ENCODE measurements at places on chromosomes 13 and 19.

GRCh38 chr19:34960103-34960805, 3.8 kb downstream of the ZNF792 start:
- DNase-seq = no peak

DNA sequence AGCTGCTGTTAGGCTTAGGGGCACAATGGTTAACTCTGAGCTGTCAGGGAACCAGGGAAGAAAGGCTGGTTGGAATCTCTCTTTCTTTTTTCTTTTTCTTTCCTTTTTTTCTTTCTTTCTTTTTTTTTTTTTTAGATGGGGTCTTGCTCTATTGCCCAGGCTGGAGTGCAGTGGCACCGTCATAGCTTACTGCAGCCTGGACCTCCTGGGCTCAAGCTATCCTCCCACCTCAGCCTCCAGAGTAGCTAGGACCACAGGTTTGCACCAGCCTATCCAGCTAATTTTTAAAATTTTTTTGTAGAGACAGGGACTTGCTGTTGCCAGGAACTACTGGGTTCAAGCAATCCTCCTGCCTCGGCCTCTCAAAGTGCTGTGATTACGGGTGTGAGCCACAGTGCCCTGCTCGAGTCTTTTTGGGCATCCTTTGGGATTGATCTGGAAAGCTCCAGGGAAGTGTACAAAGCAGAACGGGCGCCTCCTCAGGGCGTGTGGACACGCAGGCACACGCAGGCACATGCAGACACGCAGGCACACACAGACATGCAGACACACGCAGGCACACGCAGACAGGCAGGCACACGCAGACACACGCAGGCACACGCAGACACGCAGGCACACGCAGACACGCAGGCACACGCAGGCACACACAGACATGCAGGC, 99.2 kb downstream of the GADD45B start:
- DNase-seq = no peak

- peak; percentile 68 for DNase-seq
Measured at GRCh38 chr19:8571006-8571411, 6.2 kb downstream of the MYO1F start.

DNA sequence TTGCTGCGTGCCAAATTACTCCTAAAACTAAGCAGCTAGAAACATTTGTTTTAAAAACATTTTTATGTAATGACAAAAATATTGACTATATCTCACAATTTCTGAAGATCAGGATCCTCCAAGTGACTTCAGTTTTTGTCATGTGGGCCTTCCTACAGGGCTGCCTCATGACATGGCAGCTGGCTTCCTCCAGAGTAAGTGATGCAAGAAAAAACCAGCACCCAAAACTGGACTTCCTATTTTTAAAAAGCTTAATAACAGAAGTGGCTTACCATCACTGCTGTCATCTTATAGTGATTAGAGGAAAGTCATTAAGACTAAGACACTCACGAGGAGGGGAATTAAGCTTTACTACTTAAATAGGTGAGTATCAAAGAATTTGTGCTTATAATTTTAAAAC, 681.7 kb downstream of the PCDH17 start:
- DNase-seq = no peak

DNA sequence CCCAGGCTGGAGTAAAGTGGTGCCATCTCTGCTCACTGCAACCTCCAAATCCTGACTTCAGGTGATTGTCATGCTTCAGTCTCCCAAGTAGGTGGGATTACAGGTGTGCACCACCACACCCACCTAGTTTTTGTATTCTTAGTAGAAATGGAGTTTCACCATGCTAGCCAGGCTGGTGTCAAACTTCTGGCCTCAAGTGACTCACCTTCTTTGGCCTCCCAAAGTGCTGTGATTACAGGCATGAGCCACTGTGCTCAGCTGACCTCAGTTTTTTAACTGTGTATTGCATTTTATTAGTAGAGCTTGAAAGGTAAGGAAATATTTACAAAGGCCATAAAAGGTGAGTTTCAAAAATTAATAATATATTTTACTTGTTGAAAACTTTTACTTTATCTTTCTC, 2.3 kb downstream of the ZNF726 start:
- DNase-seq = no peak

GRCh38 chr13:54758795-54759194, 1730.2 kb downstream of the OLFM4 start:
- no peak for DNase-seq

DNA sequence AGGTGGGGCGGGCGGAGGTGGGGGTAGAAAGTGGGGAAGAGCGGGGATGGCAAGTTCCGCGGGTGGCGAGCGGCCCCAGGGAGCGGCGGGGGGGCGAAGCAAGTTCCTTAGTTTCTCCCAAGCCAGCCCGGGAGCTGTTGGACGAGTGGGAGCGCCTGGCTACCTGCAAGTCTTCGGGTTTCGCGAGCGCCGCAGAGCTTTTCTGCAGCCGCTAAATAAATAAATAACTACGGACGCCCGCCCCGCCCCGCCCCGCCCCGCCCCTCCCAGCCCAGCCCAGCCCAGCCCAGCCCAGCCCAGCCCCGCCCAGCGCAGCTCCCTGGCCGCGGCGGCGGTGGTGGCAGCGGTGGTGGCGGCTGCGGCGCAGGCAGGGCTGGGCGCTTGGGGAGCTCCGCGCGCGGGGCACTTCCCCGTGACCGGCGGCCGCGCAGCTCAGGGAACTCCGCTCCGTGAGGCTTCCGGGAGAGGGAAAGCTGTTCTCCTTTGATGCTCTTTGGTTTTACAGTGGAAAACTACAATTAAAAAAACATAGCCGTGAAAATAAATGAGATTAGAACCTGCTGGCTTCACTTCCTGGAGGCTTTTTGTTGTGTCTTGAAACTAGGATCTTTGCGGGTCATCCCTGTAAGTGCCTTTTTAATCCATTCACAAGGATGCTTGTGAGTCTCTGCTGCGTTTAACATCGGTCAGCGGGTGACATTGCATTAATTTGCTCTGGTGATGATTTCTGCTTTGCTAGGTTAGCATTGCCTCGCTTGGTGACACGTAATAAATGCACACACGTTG, at the start of gene UBE2L5:
UBE2L5 (plus strand) TSS at position 440 of the 786 bp plus-strand sequence. CDS start 5,498 bp downstream, outside the sequence.
- peak; percentile 93 for DNase-seq

DNA sequence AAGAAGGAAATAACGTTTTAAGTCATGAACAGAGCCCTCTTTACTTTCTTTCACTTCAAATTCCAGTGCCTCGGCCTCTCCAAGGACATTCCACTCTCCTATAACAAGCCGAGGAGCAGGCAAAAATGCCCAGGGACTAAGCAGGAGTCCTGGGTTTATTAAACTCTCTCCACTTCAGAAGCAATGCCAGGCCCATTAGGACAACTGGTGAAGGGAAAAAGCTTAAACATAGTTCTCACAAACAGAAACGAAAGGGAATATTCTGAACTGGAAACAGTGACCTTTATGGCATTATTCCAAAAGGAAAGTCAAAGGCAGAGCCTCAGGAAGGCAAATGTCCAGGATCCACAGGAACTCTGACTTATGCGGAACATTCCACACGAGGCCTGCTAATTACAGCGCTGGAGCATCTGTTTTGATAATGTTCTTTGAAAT, 30.9 kb upstream of the MED4 start:
- DNase-seq = no peak

- no peak for DNase-seq
Measured at GRCh38 chr19:32869369-32869965, at the start of gene SLC7A9. Gene SLC7A9, minus strand, starts transcription at chr19:32869767. Its CDS starts 1,233 bp downstream, at chr19:32868534.

DNA sequence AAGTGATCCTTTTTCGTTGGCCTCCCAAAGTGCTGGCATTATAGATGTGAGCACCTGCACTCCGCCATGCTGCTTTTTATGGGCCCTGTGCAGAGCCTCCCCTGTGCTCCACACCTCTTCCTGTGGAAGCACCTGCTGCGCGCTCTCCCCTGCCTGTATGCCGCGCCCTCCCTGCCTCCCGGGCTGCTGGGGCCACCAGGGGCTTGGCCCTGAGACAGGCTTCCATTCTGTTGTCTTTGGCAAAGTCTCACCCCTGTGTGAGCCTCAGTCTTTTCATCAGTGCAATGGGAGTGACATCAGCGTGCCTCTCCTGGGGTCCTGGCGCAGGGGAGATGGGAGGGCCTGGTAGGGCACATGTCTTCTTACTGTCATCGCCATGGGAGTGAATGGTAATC, 1.3 kb downstream of the FAM174C start:
- DNase-seq = no peak

DNA sequence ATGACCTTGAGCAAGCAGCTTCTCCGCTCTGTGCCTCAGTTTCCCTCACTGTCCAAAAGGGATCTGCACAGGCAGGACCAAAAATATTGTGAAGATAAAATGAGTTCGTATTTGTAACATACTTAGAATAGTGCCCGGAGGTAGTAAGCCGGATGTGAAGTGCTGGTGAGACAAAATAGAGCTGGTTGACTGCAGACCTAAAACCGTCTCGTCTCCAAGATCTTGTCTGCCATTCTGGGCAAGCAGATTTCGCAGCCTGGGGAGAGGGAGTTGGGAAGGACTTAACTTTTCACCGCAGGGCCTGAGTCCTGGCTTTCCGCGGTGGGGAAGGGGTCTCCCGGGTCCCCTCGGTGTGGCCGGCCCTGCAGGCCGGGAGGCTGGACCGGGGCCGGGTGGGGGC, 8.2 kb upstream of the BBC3 start:
- DNase-seq = no peak

GRCh38 chr19:38389957-38390924, 1.7 kb downstream of the SPRED3 start:
- DNase-seq = no peak

DNA sequence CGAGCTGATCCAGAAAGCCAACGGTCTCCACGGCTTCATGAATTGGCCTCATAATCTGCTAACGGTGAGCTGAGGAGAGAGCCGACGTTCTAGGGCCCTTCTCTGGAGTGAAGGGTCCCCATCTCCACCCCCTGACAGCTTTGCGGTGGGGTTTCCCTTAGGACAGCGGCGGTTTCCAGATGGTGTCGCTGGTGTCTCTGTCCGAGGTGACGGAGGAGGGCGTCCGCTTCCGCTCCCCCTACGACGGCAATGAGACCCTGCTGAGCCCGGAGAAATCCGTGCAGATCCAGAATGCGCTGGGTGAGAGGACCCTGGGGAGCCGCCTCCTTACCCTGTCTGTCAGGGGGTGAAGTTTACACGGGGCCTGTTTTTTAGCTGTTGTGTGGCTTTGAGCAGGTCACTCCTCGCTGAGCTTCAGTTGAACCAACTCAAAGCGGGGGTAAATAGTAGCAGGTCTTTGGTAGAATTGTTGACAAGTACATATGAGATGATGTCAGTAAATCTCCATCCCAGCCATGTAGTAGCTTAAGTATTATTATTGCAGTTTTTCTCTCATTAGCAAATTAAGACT, 801 bp downstream of the QTRT1 start:
- DNase-seq = no peak

GRCh38 chr13:100725472-100725871, 50.9 kb upstream of the TMTC4 start:
- DNase-seq = no peak

GRCh38 chr13:75467040-75467728, 14.8 kb downstream of the TBC1D4 start:
- no peak for DNase-seq

DNA sequence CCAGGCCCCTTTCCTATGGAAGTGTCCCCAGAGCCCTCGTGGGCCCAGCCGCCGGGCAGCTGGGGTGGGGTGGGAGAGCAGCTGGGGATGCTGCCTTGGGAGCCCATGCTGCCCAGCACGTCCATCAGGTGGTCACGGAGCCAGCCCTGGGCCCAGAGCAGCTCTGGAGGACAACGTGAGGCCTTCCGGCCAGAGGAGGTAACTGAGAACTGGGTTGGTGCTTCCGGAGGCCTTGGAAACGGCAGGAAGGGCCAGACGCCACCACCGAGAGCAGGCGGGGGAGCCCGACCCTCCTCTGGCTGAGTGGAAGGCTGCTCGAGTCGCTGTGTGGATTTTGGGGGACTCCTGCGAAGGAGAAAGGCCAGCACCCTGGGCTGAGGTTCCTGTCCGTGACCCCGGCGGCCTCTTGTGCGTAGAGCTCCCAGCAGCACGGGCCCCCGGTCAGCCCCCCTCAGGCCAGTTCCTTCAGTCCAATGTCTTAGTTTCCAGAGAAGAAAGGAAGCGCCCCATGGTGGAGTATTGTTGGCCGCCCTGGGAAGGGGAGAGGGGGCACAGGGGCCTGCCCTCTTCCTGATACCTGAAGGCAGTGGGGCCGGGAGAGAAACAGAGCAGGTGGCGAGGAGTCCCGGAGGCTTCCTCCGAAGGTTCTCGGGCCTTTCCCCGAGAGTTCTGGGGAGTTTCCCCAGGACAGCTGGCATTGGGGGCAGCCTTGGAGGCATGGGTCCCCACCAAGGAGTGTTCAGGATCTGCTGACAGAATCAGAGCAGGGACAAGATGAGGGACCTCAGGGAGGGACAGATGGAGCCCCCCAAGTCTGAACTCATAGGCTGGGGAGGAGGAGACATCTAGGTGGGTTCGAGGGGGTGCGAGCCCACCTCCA, 68.8 kb downstream of the MLLT1 start:
- DNase-seq = peak; percentile 37

- no peak for DNase-seq
Measured at GRCh38 chr19:15782211-15782610, 5.2 kb upstream of the OR10H5 start.

- DNase-seq = no peak
Measured at GRCh38 chr19:50957587-50957986, 4.7 kb upstream of the KLK5 start.

- DNase-seq = no peak
Measured at GRCh38 chr13:46507981-46508380, 45.0 kb upstream of the LRCH1 start.

DNA sequence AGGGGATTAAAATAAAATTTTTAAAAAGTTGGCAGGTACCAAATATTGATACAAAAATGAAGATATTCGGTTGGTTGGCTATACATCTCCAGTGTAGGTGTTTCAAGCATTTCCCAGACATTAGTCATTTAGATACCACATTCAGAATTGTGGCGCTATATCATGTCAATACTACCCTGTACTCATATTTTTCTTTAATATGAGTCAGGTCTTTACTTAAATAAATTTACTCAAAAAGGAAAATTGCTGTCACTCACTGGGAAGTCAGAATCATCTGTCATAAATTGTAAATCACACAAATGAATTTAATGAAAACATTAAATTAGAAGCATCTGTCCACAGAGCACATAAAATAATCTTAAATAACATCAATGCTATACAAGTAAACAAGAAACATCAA, 134.2 kb downstream of the TSHZ3 start:
- DNase-seq = no peak

GRCh38 chr19:53915000-53915399, 5.9 kb downstream of the CACNG7 start:
- DNase-seq = no peak

DNA sequence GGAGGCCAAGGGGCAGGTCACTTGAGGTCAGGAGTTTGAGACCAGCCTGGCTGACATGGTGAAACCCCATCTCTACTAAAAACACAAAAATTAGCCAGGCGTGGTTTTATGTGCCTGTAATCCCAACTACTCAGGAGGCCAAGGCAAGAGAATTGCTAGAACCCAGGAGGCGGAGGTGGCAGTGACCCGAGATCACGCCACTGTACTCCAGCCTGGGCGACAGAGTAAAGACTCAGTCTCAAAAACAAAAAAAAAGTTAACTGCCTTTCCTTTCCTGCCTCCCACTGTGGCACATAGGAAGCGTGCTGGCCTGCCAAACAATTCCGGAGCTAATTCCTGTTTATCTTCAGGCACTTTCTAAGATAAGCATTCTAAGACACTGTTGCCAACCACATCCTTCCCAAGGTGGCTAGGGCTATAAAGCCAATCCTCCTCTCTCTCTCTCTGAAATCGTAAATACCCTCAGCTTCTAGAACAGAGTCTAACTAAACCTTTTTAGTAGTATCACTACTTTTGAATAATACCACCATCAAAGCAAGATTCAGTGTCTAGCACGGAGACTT, 21.6 kb downstream of the SLC25A30 start:
- no peak for DNase-seq

- DNase-seq = peak; percentile 98
Measured at GRCh38 chr19:13839130-13839937, 37.6 kb upstream of the NANOS3 start.

GRCh38 chr19:16112778-16113177, 1.1 kb downstream of the RAB8A start:
- DNase-seq = no peak

Measured in Right ventricle myocardium inferior (tissue), 1 donor.